H7 (cell line): ENCODE measurements at places on chromosomes 2 and 18.
A peak's percentile ranks its signal among the peaks of the same experiment; 100 is the strongest.

- DNase-seq, result no peak
Measured at GRCh38 chr2:7910752-7911151, 771.1 kb upstream of the ID2 start.

DNA sequence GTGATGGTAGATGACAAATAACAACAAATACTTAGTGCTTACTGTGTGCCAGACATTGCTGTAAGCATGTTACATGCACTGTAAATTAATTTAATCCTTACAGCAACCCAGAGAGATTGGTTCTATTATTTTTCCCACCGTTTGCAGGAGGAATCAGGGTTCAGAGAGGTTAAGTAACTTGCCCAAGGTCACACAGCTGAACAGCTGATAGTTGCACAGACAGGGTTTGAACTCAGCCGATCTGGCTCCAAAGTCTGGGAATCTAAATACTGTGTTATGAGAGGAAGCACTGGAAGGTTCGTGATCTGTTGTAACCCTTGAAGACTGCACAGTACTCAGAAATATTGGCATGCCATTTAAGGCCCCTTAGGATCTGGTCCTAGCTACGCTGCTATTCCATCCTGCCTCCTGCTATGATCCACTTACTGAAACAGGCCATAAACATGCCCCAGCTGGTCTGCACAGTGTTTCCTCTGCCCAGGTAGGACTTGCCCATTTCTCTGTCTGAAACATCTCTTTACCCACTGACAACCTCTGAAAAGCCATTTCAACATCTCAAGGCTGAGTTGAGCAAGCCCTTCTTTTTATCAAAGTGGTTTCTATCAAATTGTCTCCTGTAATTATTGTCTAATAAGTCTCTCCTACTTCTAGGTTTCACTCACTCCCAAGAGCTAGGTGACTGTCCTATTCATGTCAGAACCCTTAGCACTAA, 40.4 kb upstream of the MRPL33 start:
- DNase-seq, result no peak

GRCh38 chr2:37350034-37350433, 5.6 kb downstream of the QPCT start:
- DNase-seq, result no peak

- DNase-seq, result no peak
Measured at GRCh38 chr18:56580026-56580425, 58.4 kb downstream of the TXNL1 start.

GRCh38 chr2:224611938-224612337, 26.8 kb upstream of the CUL3 start:
- no peak for DNase-seq

GRCh38 chr2:175829741-175830140, 172.3 kb downstream of the LNPK start:
- no peak for DNase-seq

GRCh38 chr2:217071416-217071815, 211.6 kb upstream of the TNP1 start:
- DNase-seq, result no peak

- DNase-seq, result no peak
Measured at GRCh38 chr18:27823053-27823452, 353.9 kb downstream of the CDH2 start.

- DNase-seq, result no peak
Measured at GRCh38 chr18:76668119-76668518, 154.2 kb upstream of the ZNF236 start.

DNA sequence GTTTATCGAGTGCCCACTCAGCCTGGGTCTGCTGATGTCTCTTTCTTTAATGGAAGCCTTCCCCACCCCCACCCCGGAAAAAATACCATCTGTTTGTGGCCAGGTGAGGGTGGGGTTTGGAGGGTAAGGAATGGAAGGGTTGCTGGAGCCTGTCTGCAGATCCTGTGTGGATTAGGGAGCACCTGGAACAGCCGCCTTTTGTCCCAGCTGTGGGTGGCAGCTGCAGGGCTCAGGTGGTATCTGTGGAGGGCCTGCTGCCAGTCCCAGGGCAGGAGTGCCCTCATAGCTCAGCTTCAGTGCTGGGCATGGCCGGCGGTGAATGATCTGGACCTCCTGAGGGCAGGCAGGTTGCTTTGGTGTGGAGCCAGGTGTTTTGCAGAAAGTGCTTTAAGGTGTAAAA, 45.3 kb downstream of the IMPA2 start:
- DNase-seq, result no peak

GRCh38 chr18:25459814-25460213, 107.8 kb upstream of the ZNF521 start:
- DNase-seq, result no peak

DNA sequence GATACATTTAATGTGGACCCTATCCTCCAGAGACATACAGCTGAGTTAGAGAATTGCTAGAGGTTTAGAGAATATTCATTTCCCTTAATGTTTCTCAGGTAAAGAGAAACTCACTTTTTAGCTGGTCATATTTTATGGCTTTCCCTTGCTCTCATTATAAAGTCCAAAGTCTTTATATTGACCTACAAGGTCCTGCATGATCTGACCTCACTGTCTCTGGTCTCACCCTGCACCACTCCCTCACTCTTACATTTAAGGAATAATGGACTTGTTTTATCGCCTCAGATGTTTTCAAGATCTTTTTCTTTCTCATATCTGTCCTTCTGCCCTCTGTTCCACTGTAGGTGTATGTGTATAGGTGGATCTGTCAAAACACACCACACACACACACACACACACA, 597.3 kb downstream of the PLCL1 start:
- DNase-seq, result no peak

- DNase-seq, result no peak
Measured at GRCh38 chr2:54084600-54084999, 30.8 kb upstream of the ACYP2 start.

GRCh38 chr18:23867006-23867405, 147.5 kb upstream of the TTC39C start:
- DNase-seq, result no peak

GRCh38 chr2:218003981-218004419, 1.2 kb upstream of the TNS1 start:
- DNase-seq, result no peak

- no peak for DNase-seq
Measured at GRCh38 chr18:9413576-9413975, 61.7 kb upstream of the RALBP1 start.

- DNase-seq, result no peak
Measured at GRCh38 chr2:216578325-216578724, 54.9 kb upstream of the IGFBP2 start.

DNA sequence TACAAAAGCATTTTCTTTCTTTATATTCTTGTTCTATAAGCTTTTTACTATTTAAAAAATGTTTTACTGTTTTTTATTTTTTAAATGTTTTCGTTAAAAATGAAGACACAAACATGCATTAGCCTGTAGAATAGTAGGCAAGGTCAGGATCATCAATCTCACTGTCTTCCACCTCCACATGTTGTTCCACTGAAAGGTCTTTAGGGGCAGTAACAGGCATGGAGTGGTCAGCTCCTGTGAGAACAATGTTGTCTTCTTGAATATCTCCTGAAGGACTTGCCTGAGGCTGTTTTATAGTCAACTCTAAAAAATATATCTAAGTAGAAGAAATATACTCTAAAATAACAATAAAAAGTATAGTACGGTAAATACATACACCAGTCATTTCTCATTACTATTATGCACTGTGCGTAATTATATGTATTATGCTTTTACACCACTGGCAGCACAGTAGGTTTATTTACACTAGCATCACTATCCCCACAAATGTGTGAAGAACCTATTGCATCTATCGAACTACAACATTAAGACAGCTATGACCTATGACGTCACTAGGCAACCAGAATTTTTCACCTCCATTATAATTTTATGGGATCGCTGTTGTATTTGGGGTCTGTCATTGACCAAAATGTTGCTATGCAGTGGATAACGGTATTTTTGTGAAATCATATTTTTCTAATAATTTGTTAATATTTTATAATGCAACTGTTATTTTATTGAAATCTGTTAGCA, 764.3 kb downstream of the METTL4 start:
- no peak for DNase-seq

- no peak for DNase-seq
Measured at GRCh38 chr18:66138642-66139041, 387.8 kb downstream of the CDH7 start.

DNA sequence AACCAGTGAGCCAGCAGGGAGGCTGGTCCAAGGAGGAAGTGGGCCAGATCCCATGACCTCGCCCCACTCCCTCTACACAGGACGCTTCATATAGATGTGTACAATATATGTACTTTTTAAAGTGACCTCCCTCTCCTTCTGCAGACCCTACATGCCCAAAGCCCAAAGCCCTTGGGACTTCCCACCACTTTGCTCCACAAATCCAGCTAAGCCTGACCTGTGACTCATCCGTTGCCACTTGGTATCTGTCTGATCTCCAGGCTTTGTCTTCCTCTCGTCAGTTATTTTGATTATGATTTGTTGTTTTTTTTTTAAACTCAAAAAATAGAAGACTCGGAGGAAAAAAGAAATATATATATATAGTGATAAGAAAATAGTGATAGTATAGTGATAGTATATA, 470.8 kb downstream of the KCNJ3 start:
- DNase-seq, result no peak

- DNase-seq, result no peak
Measured at GRCh38 chr2:234555616-234556249, 58.9 kb upstream of the ARL4C start.

GRCh38 chr2:218401890-218402289, 2.2 kb downstream of the CTDSP1 start:
- peak; percentile 54 for DNase-seq

- DNase-seq, result peak; percentile 51
Measured at GRCh38 chr2:127045792-127046501, 61.0 kb downstream of the BIN1 start.

- peak; percentile 27 for DNase-seq
Measured at GRCh38 chr2:68799140-68800026, 64.8 kb downstream of the ARHGAP25 start.

GRCh38 chr18:29002747-29003146, 825.8 kb upstream of the CDH2 start:
- DNase-seq, result no peak

GRCh38 chr2:29705616-29706015, 215.8 kb downstream of the ALK start:
- no peak for DNase-seq

- no peak for DNase-seq
Measured at GRCh38 chr18:49481317-49481716, 5.7 kb downstream of the C18orf32 start.

- no peak for DNase-seq
Measured at GRCh38 chr2:100301881-100302584, 20.3 kb downstream of the LONRF2 start.

- DNase-seq, result peak; percentile 37
Measured at GRCh38 chr2:222024932-222025880, 273.6 kb downstream of the PAX3 start.

- no peak for DNase-seq
Measured at GRCh38 chr2:44275927-44276303, 635 bp downstream of the SLC3A1 start.

- no peak for DNase-seq
Measured at GRCh38 chr2:45436456-45436855, 174.6 kb downstream of the SRBD1 start.

DNA sequence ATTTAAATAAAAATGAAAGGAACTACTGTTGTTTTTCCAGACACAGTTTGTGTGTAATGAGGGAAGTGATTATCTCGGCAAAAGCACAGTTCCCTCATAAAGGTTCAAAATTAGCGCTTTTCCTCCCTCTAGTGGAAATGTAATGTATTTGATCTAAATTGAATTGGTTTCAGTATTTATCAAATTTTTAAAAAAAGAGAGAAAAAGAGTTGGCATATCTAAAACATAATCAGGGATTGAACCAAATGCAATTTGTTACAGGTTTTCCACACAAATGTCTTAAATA, 37.5 kb downstream of the CMPK2 start:
- DNase-seq, result no peak

GRCh38 chr18:58140387-58141325, 96.6 kb downstream of the NEDD4L start:
- no peak for DNase-seq

DNA sequence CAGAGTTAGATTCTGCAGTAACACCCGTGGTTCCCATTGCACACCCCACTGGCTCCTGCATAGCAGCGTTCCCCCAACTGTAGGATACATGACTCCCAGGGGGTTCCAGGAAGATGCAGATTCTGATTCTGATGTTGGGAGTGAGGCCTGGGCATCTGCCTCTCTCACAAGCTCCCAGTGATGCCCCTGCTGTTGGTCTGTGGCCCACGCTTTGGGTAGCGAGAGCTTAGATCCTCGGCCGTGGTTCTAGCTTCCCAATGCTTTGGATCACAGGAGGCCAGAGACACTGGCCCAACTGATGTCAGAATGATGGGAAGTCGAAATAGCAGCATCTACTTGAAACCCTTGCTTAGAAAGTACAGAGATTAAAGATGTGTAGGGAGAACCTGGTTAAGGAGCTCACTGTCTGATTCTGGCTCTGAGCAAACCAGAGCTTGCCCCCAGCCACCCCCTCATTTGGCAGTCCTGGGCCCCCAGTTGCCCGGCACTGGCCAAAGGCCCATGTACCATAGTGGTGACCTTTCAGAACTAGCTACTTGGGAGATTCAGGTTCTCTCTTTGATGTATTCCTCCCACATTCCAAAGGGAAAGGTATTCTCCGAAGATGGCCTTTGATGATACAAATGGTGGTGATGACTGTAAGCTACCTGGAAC, 197.5 kb downstream of the FAM210A start:
- DNase-seq, result peak; percentile 8

DNA sequence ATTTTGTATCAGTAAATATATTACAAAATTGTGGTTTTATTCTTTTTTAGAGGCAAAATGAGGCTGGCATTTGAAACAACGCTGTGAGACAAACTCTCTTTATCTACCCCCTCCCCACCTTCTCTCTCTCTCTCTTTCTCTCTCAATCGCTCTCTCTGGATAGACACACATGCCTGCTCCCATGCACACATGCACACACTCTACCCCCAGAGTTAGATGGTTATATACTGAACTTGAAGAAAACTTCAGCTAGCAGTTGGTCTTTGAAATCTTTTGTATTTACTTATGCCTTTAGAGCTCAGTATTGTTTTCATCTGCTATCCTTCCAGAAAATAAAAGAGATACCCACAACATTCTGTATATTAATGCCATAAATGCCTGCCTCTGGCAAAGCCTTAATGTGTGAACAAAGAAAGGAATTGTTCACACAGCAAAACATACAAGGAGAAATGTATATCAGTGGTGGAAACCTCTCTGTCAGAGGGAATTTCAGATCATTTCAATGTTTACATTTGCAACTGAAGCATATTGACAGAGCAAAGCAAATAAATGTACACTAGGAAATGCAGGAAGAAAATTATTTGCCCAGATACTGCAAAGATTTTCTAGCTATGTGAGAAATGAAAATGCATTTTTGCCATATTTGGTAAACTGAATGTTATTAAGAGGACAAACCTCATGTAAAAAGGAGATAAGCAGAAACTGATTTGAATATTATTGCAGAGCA, 217.0 kb upstream of the UBE2E3 start:
- DNase-seq, result no peak
